ENCODE measurements at places on chromosomes 11 and 22. TPM values are rescaled to one million over a fixed set of nuclear protein-coding genes. Genes with fewer than 3 reads are reported as not detected.

DNA sequence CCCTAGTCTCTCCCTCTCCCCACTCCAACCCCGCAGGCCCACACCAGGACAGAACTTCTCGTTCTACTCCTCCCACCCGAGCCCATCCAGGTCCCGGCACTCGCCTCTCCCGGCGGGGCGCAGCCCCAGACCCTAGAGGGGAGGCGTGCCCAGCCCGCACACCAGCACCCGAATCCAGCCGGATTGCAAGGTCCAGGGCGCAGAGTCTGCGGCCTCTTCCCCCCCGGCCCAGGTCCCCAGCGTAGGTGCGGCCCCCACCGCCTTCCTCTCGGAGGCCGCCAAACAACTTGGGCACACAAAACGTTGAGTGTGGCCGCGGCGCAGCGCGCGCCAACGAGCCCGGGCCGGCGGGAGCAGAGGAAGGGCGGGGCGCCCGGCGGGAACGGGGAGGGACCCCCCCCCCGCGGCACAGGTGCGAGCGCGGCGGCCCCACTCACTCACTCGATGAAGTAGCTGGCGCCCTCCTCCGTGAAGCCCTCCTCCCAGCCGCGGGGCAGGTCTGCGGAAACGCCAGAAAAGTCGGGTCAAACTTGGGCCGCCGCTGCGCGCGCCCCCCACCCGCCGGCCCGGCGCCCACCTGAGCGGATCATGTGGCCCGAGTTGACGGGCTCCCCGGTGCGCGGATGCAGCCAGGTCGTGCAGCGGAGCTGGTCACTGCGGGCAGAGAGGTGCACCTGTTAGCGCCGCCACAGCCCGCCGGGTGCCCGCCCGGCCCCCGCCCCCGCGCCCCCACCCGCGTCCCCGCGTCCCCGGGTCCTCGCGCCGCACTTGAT, 480 bp downstream of the PLEKHA7 start:
- peak; percentile 36 for DNase-seq

- no peak for DNase-seq
Measured at GRCh38 chr11:10679644-10680043, 13.9 kb downstream of the IRAG1 start.

DNA sequence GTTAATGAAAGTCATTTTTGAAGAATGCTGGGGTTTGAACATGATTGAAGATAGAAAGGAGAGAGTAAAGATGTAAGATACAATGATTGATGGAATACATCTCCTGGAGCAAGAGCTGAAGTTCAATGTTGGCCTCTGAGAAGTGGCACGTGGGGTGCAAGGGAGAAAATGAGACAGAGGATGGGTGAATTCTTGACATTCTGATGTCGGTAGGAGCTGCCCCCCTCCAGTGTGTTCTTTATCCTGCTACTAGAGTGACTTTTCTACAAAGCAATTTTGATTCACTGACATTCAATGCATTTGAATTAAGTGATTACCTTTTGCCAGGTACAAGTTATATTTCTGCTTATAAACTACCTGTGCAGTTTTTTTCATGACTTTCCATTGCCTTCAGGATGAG, 159.0 kb upstream of the MTMR2 start:
- no peak for DNase-seq

DNA sequence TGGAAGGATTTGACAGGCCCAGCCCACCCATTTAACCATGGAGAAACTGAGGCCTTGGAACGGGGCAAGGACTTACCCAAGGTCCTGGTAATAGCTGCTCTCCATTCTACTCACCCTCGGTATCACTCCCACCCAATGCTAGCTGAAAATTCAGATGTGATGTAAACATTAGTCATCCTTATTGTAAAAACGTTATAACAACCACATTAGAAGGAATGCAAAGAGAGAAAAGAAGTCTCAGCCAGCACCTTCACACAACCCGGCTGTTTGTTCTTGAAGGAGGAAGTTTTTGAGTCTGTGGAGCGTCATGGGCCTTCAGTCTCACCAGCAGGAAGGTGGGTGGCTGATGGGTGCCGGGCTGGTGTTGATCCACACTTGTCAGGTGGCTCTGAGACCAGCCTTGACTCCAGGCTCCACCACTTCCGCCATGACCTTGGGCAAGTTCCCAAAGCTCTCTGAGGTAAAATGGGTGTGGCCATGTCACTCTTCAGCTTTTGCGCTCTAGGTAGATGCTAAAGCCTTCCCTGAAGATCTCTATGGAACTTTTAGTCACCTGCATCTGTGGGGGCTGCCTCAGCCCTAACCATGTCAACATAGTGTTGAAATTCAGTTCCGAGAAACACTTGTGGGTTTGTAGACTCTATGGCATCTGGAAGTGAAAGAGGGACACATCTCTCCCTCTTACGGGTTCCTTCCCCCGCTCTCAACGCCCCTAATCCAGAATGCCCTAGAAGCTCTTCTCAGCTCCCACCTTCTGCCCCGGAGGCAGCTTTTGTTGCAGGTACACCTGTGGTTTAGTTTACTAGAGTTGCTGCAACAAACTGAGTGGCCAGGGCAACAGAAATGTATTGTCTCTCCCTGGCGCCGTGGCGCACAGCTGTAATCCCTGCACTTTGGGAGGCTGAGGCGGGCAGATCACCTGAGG, 14.8 kb downstream of the CD6 start:
- DNase-seq, result peak; percentile 87

- DNase-seq, result peak; percentile 50
Measured at GRCh38 chr22:26461188-26461810, 22.3 kb downstream of the HPS4 start.

DNA sequence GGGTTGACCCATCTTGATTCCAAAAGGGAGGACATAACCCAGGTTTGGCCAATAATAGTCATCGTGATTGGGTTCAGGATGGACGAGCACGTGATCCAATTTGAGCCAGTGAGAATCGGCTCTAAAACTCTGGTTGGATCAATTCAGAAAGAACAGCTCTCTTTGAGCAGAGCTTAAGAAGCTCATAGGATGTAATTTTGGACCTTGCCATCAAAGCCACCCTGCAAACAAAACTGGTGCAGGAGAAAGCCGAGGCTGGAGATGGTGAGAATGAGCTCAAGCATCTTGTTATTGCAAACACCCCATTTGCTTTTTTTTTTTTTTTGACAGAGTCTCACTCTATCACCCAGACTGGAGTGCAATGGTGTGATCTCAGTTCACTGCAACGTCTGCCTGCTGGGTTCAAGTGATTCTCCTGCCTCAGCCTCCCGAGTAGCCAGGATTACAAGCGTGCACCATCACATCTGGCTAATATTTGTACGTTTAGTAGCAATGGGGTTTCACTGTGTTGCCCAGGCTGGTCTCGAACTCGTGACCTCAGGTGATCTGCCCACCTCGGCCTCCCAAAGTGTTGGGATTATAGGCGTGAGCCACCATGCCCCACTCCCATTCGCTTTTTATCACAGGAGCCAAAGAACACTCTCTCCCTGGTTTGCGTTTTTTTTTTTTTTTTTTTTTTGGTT, 13.8 kb upstream of the MIAT start:
- DNase-seq, result no peak

- DNase-seq, result no peak
Measured at GRCh38 chr11:3107608-3108182, 50.5 kb upstream of the CARS1 start.

DNA sequence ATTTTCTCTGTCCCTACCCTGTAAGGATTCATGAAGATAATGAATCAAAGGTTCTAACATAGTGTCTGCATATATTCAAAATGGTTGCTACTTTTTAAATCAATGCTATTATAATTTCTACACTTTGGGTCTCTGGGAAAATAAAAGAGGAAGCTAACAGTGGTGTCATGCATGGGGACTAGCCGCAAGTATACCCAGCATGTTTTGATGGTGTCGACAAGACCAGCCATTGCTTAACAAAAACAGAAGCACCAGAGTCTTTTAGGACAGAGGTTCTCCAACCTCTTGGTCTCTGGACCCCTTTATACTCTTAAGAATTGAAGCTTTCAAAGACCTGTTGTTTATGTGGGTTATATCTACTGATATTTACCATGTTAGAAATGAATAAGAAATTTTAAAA, 37.8 kb downstream of the RNF141 start:
- DNase-seq, result no peak

DNA sequence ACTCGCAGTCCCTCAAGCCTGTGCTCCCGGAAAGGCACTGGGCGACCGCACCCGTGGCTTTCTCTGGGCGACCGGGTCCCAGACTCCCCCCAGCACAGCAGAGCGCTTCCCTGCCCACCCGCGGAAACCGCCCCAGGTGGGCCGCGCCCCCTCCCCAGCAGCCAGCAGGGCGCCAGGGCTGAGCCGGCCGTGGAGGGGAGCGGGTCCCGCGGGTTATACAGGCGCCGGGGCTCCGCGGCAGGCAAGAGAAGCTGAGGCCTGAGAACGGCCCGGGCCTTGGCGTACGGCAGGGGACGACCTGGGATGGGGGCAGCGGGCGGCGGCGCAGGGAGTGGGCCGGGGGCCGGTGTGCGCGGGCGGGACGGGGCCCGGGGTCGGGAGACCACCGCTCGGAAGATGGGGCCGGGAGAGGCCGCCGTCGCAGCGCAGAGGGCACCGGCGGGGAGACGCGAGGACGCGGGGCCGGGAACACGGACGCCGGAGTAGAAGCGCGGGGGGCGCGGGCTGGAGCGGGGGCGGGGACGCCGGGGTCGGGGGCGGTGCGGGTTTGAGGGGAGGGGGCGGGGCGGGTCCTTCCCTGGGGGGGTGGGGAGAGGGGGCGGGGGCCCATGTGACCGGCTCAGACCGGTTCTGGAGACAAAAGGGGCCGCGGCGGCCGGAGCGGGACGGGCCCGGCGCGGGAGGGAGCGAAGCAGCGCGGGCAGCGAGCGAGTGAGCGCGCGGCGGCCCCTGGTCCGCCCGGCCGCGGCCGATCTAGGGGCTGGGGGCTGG, at the start of gene MDK:
Gene MDK, plus strand, starts transcription at position 622 of the 771 bp plus-strand sequence. CDS start 389 bp downstream, outside the sequence.
- no peak for DNase-seq

DNA sequence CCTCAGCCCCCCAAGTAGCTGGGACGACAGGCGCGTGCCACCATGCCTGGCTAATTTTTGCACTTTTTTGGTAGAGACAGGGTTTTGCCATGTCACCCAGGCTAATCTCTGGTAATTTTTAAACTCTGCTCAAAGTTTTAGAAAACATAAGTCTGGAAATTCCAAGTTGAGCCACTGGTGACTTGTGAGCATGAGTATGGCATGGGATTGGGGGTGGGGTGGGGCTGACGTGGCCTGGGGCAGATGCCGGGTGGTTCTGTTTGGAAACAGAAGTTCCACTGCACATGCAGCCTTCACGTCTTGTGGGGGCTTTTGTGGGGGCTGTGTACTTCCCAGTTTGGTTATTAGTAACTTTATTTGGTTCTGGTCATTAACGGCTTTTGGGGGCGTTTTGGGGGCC, 67.3 kb downstream of the PTPRJ start:
- no peak for DNase-seq

GRCh38 chr11:73340164-73340563, 32.1 kb downstream of the ARHGEF17 start:
- DNase-seq, result no peak

- no peak for DNase-seq
Measured at GRCh38 chr11:35655254-35655653, 7.3 kb upstream of the TRIM44 start.

GRCh38 chr11:48001438-48002021, 21.2 kb downstream of the PTPRJ start:
- DNase-seq, result no peak

DNA sequence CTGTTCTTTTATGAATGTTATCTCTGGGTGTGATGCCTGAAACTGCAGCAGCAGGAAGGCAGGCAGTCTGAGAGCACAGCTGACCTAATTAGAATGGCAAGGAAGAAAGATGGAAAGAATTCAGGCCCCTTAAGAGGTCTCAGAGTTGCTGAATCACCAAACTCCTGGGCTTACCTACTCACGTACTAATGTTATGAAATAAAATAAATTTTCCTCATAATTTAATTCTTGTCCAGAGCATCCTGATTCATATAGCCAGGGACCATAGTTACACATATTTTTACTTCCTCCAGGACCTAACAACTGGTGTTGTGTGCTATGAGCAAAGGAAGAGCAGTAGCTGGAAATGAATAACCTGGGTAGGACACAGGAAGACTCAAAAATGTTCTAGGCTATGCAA, 41.9 kb downstream of the SNX19 start:
- no peak for DNase-seq

DNA sequence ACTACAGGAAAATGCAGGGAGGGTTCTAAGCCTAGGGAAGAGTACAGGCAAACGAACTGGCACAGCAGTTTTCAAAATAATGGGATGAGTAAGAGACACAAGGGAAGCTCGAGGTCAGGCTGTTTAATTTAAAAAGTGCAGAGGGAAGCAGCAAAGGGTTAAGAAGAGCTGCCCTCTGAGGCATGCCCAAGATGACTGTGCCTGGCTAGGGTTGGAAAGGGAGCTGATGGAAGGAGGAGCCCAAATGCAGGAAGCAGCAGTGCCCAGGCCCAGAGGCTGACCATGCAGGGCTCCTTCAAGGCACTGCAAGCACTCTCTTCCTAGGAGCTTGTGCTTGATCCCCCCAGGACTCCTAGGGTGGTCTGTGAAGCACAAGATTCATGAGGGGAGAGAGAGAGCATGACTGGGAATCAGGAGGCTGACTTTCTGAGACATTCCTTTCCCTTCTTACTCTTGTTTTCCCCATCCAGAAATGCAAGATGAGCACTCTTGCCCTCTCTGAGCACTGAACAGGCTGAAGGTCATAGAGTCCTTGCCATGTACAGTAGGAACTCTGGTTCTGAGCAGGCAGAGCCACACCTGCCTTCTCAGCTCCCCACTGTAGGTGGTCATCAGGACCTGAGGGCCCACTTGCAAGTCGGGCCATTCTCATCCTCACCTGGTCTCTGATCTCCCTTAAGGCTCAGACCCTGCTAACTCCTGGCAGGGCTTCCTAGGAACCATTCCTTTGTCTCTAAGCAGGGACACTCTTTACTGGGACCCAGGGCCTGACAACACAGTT, 46.7 kb upstream of the DRD2 start:
- peak; percentile 19 for DNase-seq

DNA sequence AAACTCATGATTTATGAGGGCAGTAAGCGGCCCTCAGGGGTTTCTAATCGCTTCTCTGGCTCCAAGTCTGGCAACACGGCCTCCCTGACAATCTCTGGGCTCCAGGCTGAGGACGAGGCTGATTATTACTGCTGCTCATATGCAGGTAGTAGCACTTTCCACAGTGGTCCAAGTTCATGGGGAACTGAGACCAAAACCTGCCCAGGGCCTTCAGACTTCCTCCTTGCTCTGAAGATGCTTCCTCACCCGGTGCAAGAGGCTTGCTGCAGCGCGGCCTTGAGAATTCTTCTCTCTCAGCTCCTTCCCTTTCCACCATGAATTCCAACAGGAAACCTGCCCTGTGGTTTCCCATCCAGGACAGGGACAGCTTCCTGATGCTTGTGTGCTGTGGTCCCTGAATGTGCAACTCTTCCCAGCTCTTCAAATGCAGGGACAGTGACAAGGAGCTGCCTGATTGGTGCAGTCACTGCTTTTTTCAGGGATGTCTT, 53.9 kb downstream of the GGTLC2 start:
- DNase-seq, result no peak

The ABCG4 gene
- total RNA-seq, result 0.15 TPM

The TMEM191C gene
- 6.4 TPM for total RNA-seq

The GP1BB gene
- total RNA-seq, result 5.9 TPM

The GAS2 gene
- total RNA-seq, result not detected

The C11orf16 gene
- not detected for total RNA-seq

The IGF2 gene
- 5.1 TPM for total RNA-seq

The NAALAD2 gene
- total RNA-seq, result not detected

The MUC5AC gene
- 0.35 TPM for total RNA-seq

The SYT7 gene
- total RNA-seq, result 23.2 TPM

Measured in PC-3 (cell line).